Lung (tissue), 17 donors: ENCODE measurements at places on chromosomes 4 and X. TPM values are rescaled to one million over a fixed set of nuclear protein-coding genes. Genes with fewer than 3 reads are reported as not detected.

Gene ARR3
- not detected for total RNA-seq

Gene C4orf50
- total RNA-seq: 0.03 TPM

Gene SYNPO2
- 14.8 TPM for total RNA-seq

DNA sequence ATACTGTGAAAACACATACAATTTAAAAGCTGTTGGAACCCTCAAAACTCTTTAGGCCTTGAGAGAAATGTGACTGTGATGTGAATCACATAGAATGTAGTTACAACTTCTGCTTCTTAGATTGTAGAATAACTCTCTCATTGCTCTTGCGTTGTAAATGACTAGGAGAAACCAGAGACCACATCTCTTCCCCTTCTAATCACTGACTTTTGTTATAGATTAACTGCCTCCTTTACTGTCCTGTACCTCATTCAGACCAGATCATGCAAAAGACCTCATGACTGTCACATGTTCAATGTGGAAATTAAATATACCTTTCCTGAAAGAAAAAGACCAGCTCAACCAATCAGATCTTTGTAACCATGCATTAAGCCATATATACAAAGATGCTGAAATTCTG lies 43.2 kb upstream of the NEIL3 start:
- no peak overlapping the region for H3K27ac ChIP-seq
- DNase-seq: no peak
- H3K4me1 ChIP-seq: no peaks in the 10 kb centered on the region
- no peak overlapping the region for H3K4me3 ChIP-seq
- H3K36me3 ChIP-seq: no peaks in the 10 kb centered on the region

DNA sequence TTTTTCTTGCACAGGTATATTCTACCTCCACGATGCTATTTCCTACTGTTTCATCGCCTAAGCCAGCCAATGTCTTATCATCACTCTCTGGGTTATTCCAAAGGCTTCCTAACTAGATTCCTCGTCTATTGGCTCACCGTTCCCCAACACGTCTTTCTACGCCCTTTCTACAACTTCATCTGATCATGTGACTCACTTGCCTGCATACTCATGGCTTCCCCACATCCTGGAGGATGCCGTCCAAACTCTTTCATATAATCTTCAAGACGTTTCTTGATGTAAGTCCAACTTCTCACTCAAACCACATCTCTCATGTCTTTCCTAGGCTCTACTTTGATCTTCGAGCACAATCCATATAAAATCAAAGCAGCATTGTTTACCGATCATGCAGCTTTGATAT lies 322.0 kb upstream of the PPARGC1A start:
- H3K4me1 ChIP-seq: peaks cover 11% of the 10 kb centered on the region
- no peaks in the 10 kb centered on the region for H3K27me3 ChIP-seq
- H3K4me3 ChIP-seq: no peak overlapping the region
- H3K36me3 ChIP-seq: no peaks in the 10 kb centered on the region
- no peak overlapping the region for H3K27ac ChIP-seq

GRCh38 chrX:100244681-100245080 lies 165.4 kb downstream of the PCDH19 start:
- H3K4me1 ChIP-seq: no peaks in the 10 kb centered on the region

- no peak for DNase-seq
- H3K27me3 ChIP-seq: no peaks in the 10 kb centered on the region
- no peaks in the 10 kb centered on the region for H3K36me3 ChIP-seq
Measured at GRCh38 chrX:54093571-54093970, 49.3 kb upstream of the PHF8 start.

- no peaks in the 10 kb centered on the region for H3K36me3 ChIP-seq
- no peaks in the 10 kb centered on the region for H3K27me3 ChIP-seq
- H3K4me3 ChIP-seq: no peak overlapping the region
- DNase-seq: no peak
- no peaks in the 10 kb centered on the region for H3K4me1 ChIP-seq
- no peak overlapping the region for H3K27ac ChIP-seq
Measured at GRCh38 chrX:116749943-116750342, 287.2 kb upstream of the CT83 start.

- no peaks in the 10 kb centered on the region for H3K27me3 ChIP-seq
- DNase-seq: no peak
- H3K4me1 ChIP-seq: no peaks in the 10 kb centered on the region
Measured at GRCh38 chr4:151527699-151528098, 118.7 kb downstream of the FHIP1A start.

Gene F9
- total RNA-seq: 0.12 TPM

GRCh38 chr4:16261313-16261878 lies 35.1 kb upstream of the TAPT1 start:
- H3K27me3 ChIP-seq: no peaks in the 10 kb centered on the region
- peaks cover 2% of the 10 kb centered on the region for H3K4me1 ChIP-seq
- DNase-seq: no peak

Gene ADGRG2
- 1.3 TPM for total RNA-seq

Gene ZNF157
- 0.63 TPM for total RNA-seq

DNA sequence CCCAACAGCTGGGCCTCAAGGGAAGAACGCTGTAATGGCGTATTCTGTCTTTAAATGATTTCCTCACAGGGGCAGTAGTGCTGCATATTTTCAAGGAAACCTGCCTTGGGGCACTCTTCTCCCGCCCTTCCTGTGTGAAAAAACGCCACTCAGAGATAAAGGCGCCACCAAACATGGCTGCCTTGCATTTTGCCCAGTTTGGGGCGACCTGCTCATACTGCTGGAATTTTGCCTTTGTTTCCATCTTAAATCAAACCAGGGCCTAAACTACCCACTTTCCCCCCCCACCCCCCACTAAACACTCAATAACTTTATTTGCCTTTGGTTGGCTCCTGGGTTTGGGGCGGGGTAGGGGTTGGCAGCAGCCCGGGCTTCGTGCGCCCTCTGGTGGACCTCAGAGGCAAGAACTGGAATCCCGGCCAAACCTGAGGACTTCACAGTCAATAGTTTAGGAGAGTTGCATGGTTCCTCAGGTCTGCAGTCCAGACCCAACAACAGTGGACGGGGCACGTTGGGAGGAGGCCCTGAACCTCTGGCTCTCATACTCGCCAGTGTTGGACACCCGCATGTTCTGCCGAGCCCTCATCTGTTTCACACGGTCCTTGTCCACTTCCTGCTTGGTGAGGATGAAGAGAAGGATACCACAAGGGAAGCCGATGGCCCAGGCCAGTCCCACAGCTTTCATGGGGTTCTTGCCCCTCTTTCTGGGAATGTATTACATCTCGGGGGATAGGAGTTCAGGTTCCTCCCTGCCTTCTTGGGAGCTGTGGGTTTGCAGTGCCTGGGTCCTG lies 220.1 kb upstream of the STK26 start:
- H3K36me3 ChIP-seq: no peaks in the 10 kb centered on the region
- H3K4me1 ChIP-seq: no peaks in the 10 kb centered on the region
- peak; percentile 95 for DNase-seq
- H3K4me3 ChIP-seq: no peak overlapping the region
- H3K27ac ChIP-seq: no peak overlapping the region
- no peaks in the 10 kb centered on the region for H3K27me3 ChIP-seq

DNA sequence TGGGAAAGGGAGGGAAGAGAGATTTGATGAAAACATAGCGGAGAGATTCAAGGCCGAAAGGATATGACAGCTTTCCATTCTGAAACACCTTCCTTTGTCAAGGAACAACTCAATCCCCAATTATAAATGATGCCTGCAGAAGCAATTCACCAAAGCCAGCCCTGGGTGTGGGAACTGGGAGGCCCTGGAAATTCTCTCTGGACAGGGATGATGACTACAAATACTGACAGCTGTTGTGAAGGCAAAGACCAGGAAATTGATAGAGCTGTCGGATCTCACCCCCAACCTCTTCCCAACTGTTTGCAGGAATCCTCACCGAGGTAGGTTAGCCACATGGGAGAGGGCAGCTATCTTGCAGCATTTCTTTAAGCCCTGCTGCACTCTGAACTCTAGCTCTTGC lies 54.3 kb downstream of the CCDC149 start:
- no peak overlapping the region for H3K4me3 ChIP-seq
- DNase-seq: no peak
- H3K27me3 ChIP-seq: no peaks in the 10 kb centered on the region
- no peak overlapping the region for H3K27ac ChIP-seq
- H3K36me3 ChIP-seq: no peaks in the 10 kb centered on the region

- H3K4me3 ChIP-seq: no peak overlapping the region
- DNase-seq: peak; percentile 10
- no peaks in the 10 kb centered on the region for H3K4me1 ChIP-seq
- no peak overlapping the region for H3K27ac ChIP-seq
- H3K36me3 ChIP-seq: no peaks in the 10 kb centered on the region
Measured at GRCh38 chr4:30380404-30380998, 339.7 kb upstream of the PCDH7 start.

DNA sequence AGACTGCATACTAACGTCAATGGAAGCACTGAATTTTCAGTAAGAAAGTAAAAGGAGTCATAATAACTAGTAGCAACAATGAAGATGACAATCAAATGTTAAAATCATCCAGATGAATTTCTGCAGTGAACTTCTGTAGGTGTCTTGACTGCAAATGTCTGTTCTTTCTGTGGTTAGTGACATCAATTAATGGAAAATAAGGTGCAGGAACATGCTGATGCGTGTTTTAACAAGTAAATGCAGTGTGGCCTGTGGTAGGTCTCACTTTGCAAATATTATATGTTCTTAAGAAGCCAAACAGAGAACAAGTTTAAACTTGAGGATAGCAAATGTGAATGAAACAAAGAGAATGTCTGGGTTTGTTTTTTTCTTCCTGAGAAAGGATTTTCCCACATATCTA lies 2.6 kb upstream of the DTHD1 start:
- H3K4me3 ChIP-seq: no peak overlapping the region
- H3K27ac ChIP-seq: no peak overlapping the region
- no peaks in the 10 kb centered on the region for H3K27me3 ChIP-seq
- no peaks in the 10 kb centered on the region for H3K4me1 ChIP-seq
- DNase-seq: no peak

DNA sequence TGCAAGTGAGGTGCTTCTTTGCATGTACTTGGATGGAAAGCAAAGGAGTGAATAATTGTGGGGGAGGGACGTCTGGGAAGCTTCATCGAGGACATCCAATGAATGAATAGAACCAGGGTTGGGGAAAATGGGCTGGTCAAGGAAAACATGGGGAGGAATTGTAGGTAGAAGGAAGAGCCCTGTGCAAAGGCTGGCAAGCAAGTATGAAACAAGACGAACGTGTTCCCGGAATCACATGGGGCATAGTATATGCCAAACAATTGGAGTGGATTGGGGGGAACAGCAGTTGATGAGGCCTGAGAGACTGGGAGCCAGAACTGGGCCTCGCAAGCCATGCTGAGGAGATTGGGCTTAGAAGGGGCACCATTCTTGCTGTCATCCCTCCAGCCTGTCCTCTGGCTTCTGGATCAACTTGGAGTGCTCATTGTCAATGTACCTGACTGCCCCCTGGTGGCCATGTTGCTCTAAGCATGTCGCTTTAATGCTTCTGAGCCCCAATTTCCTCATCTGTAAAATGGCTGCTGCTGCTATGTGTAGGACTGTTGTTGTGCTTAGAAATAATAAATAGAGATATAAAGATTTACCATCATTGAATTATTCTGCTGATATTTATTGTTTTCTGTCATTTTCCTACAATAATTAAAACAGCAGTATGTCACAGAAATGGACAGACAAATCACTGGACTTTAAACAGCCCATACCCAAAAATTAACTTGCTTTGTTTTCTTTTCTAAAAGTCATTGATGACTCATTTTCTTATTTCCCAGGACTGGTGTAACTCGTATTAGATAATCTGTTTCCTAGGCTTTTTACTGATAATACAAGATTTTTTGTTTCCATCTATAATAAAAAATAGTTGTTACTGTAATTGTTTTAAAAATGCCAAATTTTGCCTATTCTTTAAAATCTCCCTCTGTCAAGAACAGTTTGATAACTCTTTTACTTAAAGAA lies 66.4 kb downstream of the JADE3 start:
- H3K27me3 ChIP-seq: no peaks in the 10 kb centered on the region
- H3K4me1 ChIP-seq: no peaks in the 10 kb centered on the region
- H3K27ac ChIP-seq: no peak overlapping the region
- no peak overlapping the region for H3K4me3 ChIP-seq

GRCh38 chr4:152389359-152389758 lies 146.5 kb downstream of the FBXW7 start:
- no peaks in the 10 kb centered on the region for H3K27me3 ChIP-seq
- H3K4me1 ChIP-seq: no peaks in the 10 kb centered on the region
- H3K27ac ChIP-seq: no peak overlapping the region
- no peak overlapping the region for H3K4me3 ChIP-seq

GRCh38 chrX:94545722-94546121 lies 871.7 kb downstream of the FAM133A start:
- no peaks in the 10 kb centered on the region for H3K36me3 ChIP-seq
- H3K4me3 ChIP-seq: no peak overlapping the region
- no peak for DNase-seq
- no peaks in the 10 kb centered on the region for H3K27me3 ChIP-seq

- no peaks in the 10 kb centered on the region for H3K36me3 ChIP-seq
- no peak overlapping the region for H3K27ac ChIP-seq
- no peaks in the 10 kb centered on the region for H3K27me3 ChIP-seq
- no peak for DNase-seq
Measured at GRCh38 chr4:144611850-144612249, 34.1 kb upstream of the HHIP start.

DNA sequence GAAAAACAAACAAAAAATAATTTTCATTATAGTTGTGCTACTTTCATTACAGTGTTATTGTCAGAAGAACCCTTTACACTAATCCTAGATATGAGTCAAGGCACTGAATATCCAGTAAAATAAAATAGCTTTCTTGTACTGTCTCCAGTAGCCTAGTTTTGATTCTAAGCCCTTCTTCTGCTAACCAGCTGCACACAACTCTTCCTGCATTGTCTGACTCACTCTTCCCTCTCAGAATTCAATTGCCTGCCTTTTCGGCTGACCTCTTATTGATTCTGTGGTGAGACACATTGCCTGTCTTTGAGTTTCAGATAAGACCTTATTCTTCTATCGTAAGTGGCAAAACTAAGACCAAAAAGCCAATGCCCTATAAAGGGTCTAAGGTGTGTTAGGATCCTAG lies 26.7 kb upstream of the PCDH18 start:
- DNase-seq: no peak
- no peak overlapping the region for H3K4me3 ChIP-seq
- no peaks in the 10 kb centered on the region for H3K27me3 ChIP-seq
- H3K36me3 ChIP-seq: no peaks in the 10 kb centered on the region
- no peaks in the 10 kb centered on the region for H3K4me1 ChIP-seq
- no peak overlapping the region for H3K27ac ChIP-seq

GRCh38 chr4:129561886-129562671 lies 466.1 kb downstream of the C4orf33 start:
- no peaks in the 10 kb centered on the region for H3K4me1 ChIP-seq
- H3K27me3 ChIP-seq: no peaks in the 10 kb centered on the region
- no peak overlapping the region for H3K27ac ChIP-seq
- DNase-seq: no peak

DNA sequence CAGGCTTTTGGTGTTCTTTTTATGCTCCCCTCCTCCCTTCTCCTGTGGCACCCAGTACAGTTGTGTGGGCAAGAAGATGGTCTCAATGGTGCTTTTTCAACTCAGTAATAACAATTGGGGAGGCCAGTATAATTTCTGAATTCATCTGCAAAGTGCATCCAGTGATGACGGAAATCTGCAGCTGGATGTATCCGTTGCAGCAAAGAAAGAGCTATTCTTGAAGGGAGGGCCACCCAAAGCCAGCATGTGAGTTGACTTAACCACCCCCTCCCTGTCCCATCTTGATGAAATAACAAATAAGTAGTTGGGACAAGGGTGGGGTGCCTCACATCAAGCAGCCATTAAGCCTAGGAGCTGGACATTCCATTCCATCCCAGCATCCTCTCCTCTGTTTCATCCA lies 30.7 kb downstream of the TSC22D3 start:
- no peak overlapping the region for H3K27ac ChIP-seq
- no peak overlapping the region for H3K4me3 ChIP-seq
- H3K27me3 ChIP-seq: no peaks in the 10 kb centered on the region
- H3K4me1 ChIP-seq: peaks cover 5% of the 10 kb centered on the region

- no peaks in the 10 kb centered on the region for H3K27me3 ChIP-seq
- H3K27ac ChIP-seq: no peak overlapping the region
- DNase-seq: no peak
- no peaks in the 10 kb centered on the region for H3K4me1 ChIP-seq
- no peak overlapping the region for H3K4me3 ChIP-seq
- no peaks in the 10 kb centered on the region for H3K36me3 ChIP-seq
Measured at GRCh38 chr4:45620808-45621207, 503.0 kb downstream of the GABRG1 start.

Gene PRRG1
- 15.0 TPM for total RNA-seq
